ENCODE measurements at places on chromosomes 2 and 18.

DNA sequence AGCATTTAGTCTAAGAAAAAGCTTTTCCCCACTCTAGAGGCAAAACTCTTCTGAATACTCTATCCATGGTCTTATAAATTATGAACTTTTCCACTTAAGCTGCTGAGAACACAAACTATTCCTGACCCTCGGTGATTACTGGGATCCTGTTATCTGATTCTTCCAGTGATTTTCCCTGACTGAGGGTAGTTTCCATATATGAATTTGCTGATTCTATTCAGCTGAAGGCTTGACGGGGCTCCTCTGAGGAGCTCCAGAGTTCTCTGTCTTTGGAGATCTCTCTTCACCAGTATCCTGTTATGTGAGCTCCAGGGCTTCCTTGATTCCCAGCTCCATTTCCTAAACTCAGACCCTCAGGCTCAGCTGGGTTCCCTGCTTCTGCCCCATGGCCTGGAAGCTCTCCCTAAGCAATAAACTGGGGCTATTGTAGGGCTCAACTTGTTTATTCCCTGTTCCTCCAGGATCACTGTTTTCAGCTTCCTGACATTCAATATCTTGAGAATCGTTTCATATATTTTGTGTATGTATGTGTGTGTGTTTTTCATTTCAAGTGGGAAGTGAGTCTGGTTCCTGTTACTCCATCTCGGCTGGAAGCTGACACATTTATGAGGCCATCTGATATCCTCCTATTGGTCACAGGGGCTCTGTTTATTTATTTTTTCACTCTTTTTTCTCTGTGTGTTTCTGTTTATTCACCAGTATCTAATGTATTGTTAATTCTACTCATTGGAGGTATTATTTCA, 78.2 kb downstream of the ARHGAP28 start:
- no peak for DNase-seq

- DNase-seq, result peak; percentile 63
Observed at GRCh38 chr2:165794536-165794928, 485 bp upstream of the GALNT3 start.

DNA sequence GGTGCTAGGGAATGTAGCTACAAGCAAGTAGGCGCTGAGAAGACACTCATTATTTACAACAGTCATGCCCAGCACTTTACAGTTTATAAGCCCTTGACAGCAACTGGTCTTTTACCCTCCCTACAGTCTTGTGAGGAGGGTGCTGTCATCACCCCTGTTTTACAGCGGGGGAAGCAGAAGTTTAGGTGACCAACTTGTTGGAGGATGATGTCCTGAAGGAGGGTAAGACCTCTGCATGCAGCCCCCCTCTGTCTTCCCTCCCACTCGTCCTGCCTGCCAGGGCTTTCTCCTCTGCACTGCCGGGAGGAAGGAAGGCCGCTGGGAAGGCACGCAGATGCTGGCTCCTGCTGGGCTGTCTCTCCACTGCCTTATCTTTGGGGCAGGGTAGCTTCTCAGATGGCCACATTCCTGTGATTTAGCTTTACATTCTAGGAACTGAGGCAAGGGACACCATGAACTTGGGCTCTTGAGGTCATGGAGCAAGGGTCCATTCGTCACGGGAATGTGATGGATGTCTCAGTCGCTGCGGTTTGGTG, 972 bp downstream of the IL1R1 start:
- no peak for DNase-seq

DNA sequence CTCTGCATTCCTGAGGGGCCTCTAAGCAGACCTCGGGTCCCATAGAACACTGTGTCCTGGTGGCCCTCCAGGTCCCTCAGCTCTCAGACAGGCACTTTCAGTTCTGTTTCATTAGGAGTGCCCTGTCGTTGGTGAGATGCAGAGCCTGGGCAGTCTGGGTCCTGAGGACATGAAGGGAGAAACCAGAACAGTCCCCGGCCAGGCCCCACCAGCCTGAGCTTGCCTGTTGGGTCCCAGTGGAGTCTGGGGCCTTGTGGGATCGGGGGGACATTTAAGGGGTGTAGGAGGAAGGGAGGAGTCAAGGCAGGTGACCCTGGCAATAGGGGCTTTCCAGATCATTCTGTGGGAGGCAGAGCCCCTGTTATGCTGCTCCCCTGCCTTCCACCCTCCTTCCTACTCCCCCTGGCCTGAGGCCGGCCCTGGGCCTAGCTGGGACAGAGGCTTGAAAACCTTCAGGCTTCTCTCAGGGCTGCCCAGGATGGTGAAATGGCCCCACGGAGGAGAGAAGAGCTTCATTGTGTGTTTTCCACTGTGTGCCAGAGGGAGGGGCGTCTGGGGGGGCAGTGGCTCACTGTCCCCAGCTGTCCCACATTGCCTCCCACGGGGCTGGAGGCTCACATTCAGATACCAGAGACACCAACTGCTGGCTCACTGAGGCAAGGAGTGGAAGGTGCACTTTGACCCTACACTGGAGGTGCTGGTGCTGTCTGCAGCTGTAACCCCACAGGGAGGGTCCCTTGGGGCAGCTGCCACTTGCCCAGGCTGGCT, 26.6 kb upstream of the CATIP start:
- no peak for DNase-seq

All from stimulated activated naive CD8-positive, alpha-beta T cell treated with anti-CD3 and anti-CD28 coated beads, Interleukin-15, Interleukin-2, amounts not matched to agents 100 U/mL and 50 U/mL, for 24 hours (primary cell).